ENCODE measurements at places on chromosomes 12 and 14.

DNA sequence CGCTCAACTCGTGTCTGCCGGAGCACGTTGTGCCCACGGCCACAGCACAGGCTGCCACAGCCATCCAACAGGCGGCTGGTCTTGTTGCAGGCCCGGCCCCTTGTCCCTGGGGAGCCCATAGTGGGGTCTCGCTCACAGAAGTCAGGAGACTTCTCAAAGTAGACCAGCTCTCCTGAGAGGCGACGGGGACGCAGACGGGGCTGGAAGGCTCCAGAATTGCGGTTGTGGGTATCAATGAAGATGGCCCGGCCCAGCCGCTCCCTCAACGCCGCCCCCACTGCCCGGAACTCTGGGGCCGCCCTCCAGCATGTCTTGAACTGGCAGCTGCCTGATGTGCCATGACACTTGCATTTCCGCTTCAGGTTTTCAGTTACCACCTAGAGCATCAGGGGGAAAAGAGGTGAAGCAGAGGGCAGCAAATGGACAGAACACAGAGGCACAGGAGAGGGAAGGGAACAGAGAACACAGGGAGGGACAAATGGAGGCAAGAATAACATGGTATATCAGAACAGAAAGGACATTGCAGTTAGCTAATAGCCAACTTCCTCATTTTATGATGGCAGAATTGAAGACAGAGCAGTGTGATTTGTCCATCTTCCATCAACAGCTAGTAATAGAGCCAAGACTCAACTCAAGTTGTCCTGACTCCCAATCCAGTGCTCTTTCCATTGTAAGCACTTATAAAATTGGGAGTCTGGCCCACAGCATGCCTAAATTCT, 5.2 kb downstream of the WNT10B start:
- no peak for DNase-seq

DNA sequence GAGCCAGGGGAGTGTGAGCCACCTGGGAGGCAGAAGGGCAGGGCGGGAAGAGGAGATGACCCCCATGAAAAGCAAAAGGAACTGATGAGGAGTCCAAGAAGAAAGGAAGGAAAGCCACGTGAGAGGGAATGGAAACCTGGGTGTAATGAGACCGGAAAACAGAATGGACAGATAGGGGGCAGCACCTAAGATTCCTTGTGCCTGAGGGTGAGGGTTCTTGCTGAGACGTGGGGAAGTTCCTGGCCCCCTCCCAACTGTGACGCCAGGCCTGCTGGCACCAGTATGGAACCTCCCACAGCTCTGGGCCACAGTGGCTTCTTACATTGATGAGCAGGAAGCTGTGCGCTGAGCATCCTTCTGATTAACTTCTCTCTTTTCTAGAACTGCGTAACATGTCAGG, 30.8 kb downstream of the TTC7B start:
- DNase-seq, result no peak

DNA sequence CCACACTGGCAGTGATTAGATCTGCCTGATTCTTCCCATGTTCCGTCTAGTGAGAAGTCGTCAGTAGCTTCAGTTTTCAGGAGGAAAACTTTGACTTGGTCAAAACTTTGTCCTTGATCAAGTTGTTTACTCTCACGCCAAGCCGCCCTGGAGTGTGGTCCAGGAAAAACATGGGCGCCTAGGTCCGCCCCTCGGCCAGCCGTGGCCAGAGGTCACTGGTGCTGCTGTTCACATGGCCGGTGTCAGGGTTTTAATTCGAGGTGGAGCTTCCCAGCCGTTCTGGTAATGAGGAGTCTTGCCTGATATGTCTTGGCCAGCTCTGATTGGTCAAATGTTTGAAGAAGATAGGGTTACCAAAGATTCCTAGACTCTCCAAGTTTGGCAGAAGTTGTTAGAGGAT, 71.5 kb downstream of the PPP2R5C start:
- DNase-seq, result no peak

- no peak for DNase-seq
Measured at GRCh38 chr14:92280554-92281262, 42.3 kb upstream of the SLC24A4 start.

Data from effector CD4-positive, alpha-beta T cell (primary cell).